Activated CD4-positive, alpha-beta memory T cell treated with anti-CD3 and anti-CD28 coated beads for 36 hours (primary cell): ENCODE measurements at places on chromosomes 16 and 17. TPM values are rescaled to one million over a fixed set of nuclear protein-coding genes. Genes with fewer than 3 reads are reported as not detected.

- no peak for DNase-seq
These were observed 21.0 kb downstream of the VASN start for GRCh38 chr16:4392382-4393239.

DNA sequence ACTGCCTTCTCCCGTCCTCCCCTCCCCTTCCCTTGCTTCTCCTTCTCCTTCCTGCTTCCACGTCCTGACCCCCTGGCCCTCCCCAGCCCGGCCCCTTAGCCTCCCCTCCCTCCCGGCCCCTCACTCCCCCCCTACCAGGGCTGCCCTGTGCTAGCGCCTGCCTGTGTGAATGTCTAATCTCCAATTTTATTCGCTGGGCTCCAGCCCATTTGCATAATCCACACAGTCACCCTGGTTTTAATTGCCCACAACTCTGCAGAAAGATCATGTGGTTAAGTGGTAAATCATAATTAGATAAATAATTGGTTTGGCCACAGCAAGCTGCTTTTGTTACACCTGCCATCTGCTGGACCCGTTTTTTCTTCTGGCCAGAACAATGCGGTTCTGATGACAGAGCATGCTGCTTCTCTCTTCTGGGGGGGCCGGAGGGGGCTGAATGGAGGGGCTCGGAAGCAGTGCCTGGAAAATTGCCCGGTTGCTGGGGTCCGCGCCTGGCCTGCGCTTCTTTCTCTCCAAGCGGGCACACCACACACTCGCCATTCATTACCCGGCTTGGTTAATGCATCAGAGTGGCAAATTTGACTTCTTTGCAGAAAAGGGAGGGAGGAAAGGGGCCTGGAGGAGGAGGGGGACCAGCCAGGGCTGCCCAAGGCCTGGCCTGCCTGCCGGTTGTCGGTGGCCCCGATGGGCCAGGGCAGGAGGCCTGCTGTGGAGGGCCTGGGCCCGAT is 19.5 kb upstream of the GSE1 start:
- no peak for DNase-seq

- DNase-seq: peak; percentile 23
These were observed 2.2 kb upstream of the MPG start for GRCh38 chr16:75580-76501.

- no peak for DNase-seq
These were observed 318.9 kb downstream of the MAP2K6 start for GRCh38 chr17:69733171-69734012.

DNA sequence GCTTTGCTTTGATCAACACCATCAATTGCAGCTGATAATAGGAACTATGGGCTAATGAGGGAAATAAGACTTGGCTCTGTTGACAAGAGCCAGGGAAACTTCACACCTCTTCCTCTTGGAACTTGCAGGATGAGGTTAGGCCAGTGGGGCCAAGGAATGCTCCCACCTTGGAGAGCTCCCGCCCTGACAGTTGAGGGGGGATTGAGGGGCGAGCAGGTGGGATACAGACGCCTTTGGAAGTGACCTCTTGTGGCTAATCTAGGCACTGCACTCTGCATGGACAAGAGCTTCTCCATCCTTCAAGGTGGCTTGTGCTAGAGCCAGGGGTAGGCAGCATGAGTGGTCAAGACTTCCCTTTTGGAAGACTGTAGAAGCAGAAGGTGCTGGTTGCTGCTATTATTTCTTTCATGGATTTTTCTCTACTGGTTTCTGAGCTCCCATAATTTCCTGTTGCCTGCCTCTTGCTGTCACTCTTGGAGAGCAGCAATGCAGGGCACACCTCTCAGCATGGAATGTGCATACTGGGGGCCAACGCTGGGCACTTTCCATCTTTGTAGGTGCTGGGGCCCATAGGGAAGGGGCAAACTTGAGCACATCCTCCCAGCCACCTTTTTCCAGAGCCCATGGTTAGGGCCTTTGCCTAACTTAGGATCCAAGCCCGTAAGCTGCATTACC is 2.3 kb upstream of the PHF12 start:
- DNase-seq: peak; percentile 61

DNA sequence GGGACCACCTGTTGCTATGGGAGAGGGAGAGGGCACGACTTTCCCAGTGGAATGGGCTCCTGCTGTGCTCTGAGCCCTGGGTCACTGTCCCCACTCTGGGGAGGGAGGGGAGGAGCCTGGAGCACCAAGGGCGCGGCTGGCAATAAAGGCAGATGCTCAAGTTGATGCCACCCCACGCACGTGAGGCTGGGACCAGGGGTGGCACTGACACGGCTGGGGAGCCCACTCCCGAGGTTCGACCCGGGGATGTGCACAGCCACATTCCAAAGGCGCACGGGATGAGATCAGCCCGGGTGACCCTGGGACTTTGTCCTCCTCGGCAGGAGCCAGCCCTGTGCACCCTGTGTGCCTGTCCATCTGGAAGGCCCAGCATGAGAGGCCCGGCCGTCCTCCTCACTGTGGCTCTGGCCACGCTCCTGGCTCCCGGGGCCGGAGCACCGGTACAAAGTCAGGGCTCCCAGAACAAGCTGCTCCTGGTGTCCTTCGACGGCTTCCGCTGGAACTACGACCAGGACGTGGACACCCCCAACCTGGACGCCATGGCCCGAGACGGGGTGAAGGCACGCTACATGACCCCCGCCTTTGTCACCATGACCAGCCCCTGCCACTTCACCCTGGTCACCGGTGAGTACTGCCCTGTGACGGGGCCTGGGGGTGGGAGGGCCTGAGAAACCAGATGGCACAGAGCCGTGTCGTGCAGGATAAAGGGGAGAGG is at the start of gene ENPP7:
Gene ENPP7 (plus strand): TSS at position 175 of the 715 bp plus-strand sequence. CDS start 197 bp downstream, at position 372.
- no peak for DNase-seq

DNA sequence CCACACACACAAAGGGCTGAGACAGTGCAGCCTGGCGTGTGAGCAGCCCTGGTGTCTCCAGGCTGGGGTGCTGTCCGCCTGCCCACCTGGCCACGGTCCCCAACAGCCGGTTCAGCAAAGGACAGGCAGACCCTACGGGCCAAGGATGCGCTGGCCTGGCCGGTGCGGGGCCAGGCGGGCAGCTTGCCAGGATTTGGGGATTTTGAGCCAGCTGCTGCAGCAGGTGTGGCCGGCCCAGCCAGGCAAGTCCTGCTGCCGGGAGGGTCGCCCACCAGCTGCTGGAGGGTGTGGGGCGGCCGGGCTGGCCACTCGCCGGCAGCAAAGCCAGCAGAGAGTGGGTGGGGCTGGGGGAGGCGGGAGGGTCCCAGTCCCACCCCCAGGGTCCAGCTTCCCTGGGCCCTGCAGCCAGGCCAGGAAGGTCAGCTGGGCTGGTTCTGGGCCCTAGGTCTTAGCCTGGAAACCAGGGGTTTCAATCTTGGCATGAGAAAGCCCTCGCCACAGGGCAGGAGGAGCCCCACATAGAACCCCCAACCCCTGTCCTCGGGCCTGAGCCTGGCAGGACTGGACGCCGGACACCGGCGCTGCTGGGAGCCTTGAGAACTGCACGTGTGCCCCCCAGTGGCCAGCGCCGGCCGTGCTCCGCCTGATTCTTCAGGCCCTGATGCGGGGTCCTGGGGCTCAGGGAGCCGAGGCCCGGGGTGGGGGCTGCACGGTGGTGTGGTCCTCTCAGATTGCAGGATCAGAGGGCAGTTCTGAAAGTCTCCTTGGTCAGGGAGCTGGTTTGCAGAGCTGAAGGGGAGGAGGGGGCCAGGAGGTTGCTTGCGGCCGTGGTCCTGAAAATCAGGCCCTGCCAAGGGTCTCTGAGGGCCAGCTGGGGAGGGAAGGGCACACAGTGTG is 17.6 kb upstream of the SSTR5 start:
- DNase-seq: peak; percentile 47

The TRAPPC1 gene
- 201 TPM for total RNA-seq
